ENCODE measurements at places on chromosomes 4 and X. TPM values are rescaled to one million over a fixed set of nuclear protein-coding genes. Genes with fewer than 3 reads are reported as not detected.

Gene WDR17
- total RNA-seq = 4.7 TPM

GRCh38 chrX:23932046-23932445, 24.2 kb downstream of the CXorf58 start:
- H3K27ac ChIP-seq = no peak overlapping the region
- no peak for DNase-seq
- no peaks in the 10 kb centered on the region for H3K36me3 ChIP-seq
- H3K27me3 ChIP-seq = no peaks in the 10 kb centered on the region
- no peaks in the 10 kb centered on the region for H3K4me1 ChIP-seq
- no peak overlapping the region for H3K4me3 ChIP-seq

- H3K36me3 ChIP-seq = no peaks in the 10 kb centered on the region
- no peak overlapping the region for H3K4me3 ChIP-seq
- no peaks in the 10 kb centered on the region for H3K27me3 ChIP-seq
- no peak for DNase-seq
- H3K4me1 ChIP-seq = no peaks in the 10 kb centered on the region
Measured at GRCh38 chrX:49249071-49249470, 13.8 kb downstream of the CCDC22 start.

Gene CITED1
- total RNA-seq = 1.9 TPM

- no peak for DNase-seq
- no peak overlapping the region for H3K27ac ChIP-seq
- H3K4me3 ChIP-seq = no peak overlapping the region
Measured at GRCh38 chr4:150045410-150045809, 32.8 kb upstream of the DCLK2 start.

DNA sequence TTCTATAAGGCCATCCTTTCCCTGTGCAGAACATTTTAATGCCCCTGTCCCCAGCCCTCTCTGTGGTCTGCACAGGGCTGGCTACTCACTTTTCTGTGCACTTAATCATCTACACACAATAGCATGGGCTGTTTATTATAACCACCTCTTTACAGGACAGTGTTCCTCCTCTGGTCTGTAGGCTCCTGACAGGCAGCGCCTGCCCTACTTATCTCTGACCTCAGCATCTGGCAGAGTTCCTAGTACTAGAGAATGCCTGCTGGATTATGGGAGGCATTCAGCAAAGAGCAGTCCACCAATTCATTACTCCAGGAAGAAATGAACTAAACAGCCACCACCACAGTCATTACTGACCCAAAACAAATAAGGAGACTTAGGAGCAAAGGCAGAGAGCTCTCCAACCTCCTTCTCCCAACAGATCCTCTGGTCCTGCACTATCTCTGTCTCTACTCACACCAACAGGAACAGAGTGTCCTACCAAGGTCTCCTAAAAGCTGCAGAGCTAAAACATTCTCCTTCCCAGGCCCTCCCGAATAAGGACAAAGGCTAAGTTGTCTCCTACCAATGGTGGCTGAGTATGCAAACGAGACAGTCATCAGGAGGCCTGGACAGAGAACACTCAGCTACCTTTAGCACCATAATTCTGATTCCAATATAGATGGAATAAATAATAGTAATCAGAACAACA, 279.2 kb downstream of the QDPR start:
- no peak overlapping the region for H3K4me3 ChIP-seq
- no peaks in the 10 kb centered on the region for H3K4me1 ChIP-seq
- no peak overlapping the region for H3K27ac ChIP-seq

Gene TSPYL2
- 35.5 TPM for total RNA-seq

Gene ADH1A
- total RNA-seq = not detected

GRCh38 chr4:177228599-177228998, 81.1 kb upstream of the NEIL3 start:
- no peaks in the 10 kb centered on the region for H3K36me3 ChIP-seq
- no peak overlapping the region for H3K4me3 ChIP-seq
- no peak overlapping the region for H3K27ac ChIP-seq
- H3K27me3 ChIP-seq = no peaks in the 10 kb centered on the region
- H3K4me1 ChIP-seq = no peaks in the 10 kb centered on the region
- peak; percentile 15 for DNase-seq

Gene ARSJ
- 0.28 TPM for total RNA-seq

GRCh38 chr4:10715135-10715534, 30.6 kb upstream of the CLNK start:
- no peaks in the 10 kb centered on the region for H3K36me3 ChIP-seq
- no peaks in the 10 kb centered on the region for H3K27me3 ChIP-seq
- peaks cover 4% of the 10 kb centered on the region for H3K4me1 ChIP-seq
- no peak overlapping the region for H3K4me3 ChIP-seq
- H3K27ac ChIP-seq = no peak overlapping the region

- no peaks in the 10 kb centered on the region for H3K36me3 ChIP-seq
- DNase-seq = no peak
- no peak overlapping the region for H3K27ac ChIP-seq
- H3K27me3 ChIP-seq = peaks cover 100% of the 10 kb centered on the region
- no peak overlapping the region for H3K4me3 ChIP-seq
Measured at GRCh38 chr4:13540446-13541175, 3.7 kb downstream of the NKX3-2 start.

- H3K4me1 ChIP-seq = no peaks in the 10 kb centered on the region
- H3K27me3 ChIP-seq = no peaks in the 10 kb centered on the region
- no peak for DNase-seq
- no peak overlapping the region for H3K27ac ChIP-seq
Measured at GRCh38 chr4:5118091-5118786, 67.0 kb downstream of the STK32B start.

DNA sequence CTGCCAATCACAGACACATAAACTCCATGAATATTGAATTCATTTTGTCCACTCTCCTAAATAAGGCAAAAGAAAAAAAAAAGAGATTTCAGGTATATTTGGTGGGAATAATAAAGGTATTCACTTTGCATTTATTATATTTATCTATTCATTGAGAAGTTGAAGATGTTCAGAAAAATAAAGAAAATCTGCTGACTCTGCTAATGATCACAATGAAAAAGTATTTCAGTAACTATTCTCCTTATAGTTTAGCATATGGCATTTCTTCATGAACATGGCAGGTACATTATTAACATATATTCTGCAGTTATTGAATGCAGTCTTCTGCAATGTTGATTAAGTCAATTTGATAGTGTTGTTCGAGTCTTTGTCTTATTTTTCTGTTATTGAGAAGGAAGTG, 202.5 kb upstream of the ANKRD50 start:
- DNase-seq = no peak
- no peaks in the 10 kb centered on the region for H3K27me3 ChIP-seq
- no peak overlapping the region for H3K27ac ChIP-seq
- no peak overlapping the region for H3K4me3 ChIP-seq

DNA sequence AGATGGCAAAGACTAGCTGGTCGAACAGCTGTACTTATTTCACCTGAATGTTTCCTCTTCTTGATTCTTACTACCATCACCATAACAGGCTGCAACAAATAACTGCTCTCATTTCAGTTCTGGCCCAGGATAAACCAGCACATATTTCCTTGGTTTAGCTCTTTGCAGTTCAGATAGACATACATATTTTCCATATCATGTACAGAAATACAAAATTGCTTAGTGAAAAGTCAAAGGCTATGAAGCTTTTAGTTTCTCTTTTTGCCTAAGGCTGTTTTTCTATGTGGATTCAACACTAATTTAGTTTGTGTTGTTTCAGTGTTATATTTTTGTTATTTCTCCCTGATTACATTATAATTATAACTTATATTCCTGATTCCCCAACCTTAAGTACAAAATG, 103.6 kb upstream of the BMP3 start:
- H3K36me3 ChIP-seq = no peaks in the 10 kb centered on the region
- H3K27me3 ChIP-seq = no peaks in the 10 kb centered on the region
- no peak overlapping the region for H3K27ac ChIP-seq
- DNase-seq = no peak
- no peaks in the 10 kb centered on the region for H3K4me1 ChIP-seq

GRCh38 chr4:94469221-94469784, 17.6 kb downstream of the PDLIM5 start:
- no peaks in the 10 kb centered on the region for H3K4me1 ChIP-seq
- no peak overlapping the region for H3K27ac ChIP-seq
- no peak overlapping the region for H3K4me3 ChIP-seq

Gene SOWAHD
- not detected for total RNA-seq

DNA sequence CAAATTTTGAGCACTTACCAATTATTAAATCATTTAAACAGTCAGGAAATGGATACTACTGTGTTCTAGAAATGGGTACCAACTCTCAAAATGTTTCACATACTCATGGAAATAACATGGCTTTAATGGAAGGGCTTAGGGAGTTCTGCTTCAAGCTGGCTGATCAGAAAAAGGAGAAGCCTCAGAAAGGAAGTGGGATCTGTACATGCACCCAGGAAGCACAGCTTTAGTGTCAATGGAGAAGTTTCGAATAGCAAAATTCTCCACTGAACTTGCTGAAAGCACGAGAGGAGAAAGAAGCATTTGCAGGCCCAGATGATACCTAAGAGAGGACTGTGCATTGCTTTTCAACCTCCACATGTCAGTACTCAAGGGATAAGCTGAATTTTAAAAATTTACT, 11.1 kb upstream of the HS3ST1 start:
- H3K27ac ChIP-seq = no peak overlapping the region
- no peak overlapping the region for H3K4me3 ChIP-seq
- no peaks in the 10 kb centered on the region for H3K36me3 ChIP-seq
- H3K27me3 ChIP-seq = no peaks in the 10 kb centered on the region
- no peak for DNase-seq
- H3K4me1 ChIP-seq = peaks cover 4% of the 10 kb centered on the region

DNA sequence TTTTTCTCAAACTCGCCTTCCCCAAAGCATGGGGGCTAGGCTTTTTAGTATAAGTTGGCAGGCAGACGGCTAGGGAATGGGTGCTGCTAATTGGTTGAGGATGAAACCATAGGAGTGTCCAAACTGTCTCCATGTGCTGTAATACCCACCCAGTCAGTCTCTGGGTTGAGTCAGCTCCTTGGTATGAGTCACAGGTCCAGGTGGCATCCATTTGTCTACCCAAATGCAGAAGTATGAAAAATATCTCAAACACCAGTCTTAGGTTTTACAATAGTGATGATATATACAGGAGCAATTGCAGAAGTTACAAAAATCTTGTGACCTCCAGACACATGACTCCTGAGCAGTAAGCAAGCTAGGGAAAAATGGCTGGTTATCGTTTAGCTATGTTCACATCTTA, 27.4 kb upstream of the CCSER1 start:
- H3K27ac ChIP-seq = no peak overlapping the region
- no peaks in the 10 kb centered on the region for H3K36me3 ChIP-seq
- H3K27me3 ChIP-seq = no peaks in the 10 kb centered on the region

DNA sequence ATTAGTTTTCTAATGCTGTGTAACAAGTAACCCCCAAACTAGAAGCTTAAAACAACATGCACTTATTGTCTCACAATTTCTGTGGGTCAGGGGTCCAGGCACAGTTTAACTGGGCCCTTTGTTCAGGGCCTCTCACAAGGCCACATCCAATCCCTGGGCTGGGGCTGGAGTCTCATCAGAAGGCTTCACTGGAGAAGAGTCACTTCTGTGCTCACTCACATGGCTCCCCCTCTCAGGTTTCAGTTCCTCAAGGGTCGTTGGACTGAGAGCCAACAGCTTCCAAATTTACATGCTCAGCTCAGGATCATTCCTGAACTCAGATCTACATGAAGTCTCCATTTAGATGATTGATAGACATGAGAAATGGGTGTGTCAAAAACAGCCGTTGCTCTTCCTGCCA, 77.1 kb downstream of the EVC start:
- H3K36me3 ChIP-seq = no peaks in the 10 kb centered on the region
- no peak overlapping the region for H3K27ac ChIP-seq
- no peak for DNase-seq
- H3K4me3 ChIP-seq = no peak overlapping the region

Gene CSAG1
- total RNA-seq = not detected

Gene RAP2C
- total RNA-seq = 24.6 TPM

DNA sequence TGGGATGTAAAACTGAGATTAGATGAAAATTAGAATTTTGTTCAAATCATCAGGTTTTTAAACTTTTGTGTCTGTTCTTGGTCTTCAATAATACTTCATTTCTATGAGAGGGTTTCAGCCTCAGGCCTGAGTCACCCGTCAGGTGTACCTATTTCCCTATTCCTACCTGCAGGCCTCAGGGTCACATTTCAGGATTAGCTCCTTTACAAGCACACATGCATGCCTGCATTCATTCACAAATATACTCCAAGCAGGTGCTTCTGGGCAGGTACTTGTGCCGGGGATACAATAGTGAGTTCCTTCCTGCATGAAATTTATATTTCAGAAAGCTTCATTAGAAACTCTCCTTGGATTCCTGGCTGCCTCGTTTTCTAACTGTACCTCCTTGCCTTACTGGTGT, 114.9 kb downstream of the SHISA3 start:
- H3K36me3 ChIP-seq = no peaks in the 10 kb centered on the region
- H3K27ac ChIP-seq = no peak overlapping the region
- peaks cover 27% of the 10 kb centered on the region for H3K4me1 ChIP-seq
- H3K27me3 ChIP-seq = no peaks in the 10 kb centered on the region

GRCh38 chrX:3312109-3312508, 34.3 kb downstream of the MXRA5 start:
- H3K4me1 ChIP-seq = no peaks in the 10 kb centered on the region
- H3K36me3 ChIP-seq = no peaks in the 10 kb centered on the region
- DNase-seq = no peak
- H3K27ac ChIP-seq = no peak overlapping the region
- no peak overlapping the region for H3K4me3 ChIP-seq
- H3K27me3 ChIP-seq = no peaks in the 10 kb centered on the region

DNA sequence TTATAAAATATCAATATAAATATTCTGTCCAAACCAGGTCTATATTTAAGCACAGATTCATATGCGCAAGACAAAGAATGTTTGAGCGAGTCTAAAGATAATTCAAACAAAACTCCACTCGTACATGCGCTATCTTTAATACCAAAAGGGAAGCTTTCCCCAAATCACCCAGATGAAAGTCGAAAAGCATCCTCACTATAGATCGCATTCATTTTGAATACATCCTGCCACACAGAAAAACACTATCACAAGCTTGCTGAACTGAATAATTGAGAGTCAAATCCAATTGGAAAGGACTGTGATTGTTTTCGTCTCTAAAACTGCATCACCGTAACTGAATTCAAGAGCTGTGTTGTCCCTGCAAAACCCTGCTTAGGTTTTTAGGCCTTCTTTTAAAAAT, 685 bp downstream of the TASL start:
- no peaks in the 10 kb centered on the region for H3K27me3 ChIP-seq
- H3K36me3 ChIP-seq = no peaks in the 10 kb centered on the region
- no peak overlapping the region for H3K27ac ChIP-seq
- no peak for DNase-seq

DNA sequence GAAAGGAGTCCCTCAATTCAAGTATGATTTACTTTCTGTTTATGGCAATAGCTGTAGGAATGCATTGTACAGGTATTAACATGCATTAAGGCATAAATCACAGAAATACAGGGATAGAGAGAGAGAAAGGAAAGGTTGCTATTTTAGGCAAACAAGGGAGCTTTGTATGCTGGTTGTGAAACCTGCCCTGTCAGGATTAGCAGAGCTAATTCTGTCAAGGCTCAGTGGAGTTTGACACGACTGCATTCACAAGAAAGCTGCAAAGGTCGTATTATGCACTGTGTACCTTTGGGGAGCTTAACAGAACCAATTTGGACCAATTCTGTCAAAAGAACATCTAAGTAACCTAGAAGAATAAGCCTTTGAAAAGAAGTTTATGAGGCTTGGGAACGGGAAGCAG, 239.3 kb downstream of the GRIA2 start:
- peak; percentile 70 for DNase-seq
- H3K27me3 ChIP-seq = no peaks in the 10 kb centered on the region
- H3K27ac ChIP-seq = peak overlapping the region; percentile 16
- peaks cover 15% of the 10 kb centered on the region for H3K4me1 ChIP-seq
- no peak overlapping the region for H3K4me3 ChIP-seq
- no peaks in the 10 kb centered on the region for H3K36me3 ChIP-seq
